ENCODE measurements at places on chromosomes 16 and 17. TPM values are rescaled to one million over a fixed set of nuclear protein-coding genes. Genes with fewer than 3 reads are reported as not detected.
A peak's percentile ranks its signal among the peaks of the same experiment; 100 is the strongest.

GRCh38 chr17:62807812-62808575 lies at the start of gene MARCHF10:
Gene MARCHF10 (minus strand): TSS chr17:62808314. CDS start chr17:62801735, 6,579 bp downstream.
- DNase-seq, result peak; percentile 64

DNA sequence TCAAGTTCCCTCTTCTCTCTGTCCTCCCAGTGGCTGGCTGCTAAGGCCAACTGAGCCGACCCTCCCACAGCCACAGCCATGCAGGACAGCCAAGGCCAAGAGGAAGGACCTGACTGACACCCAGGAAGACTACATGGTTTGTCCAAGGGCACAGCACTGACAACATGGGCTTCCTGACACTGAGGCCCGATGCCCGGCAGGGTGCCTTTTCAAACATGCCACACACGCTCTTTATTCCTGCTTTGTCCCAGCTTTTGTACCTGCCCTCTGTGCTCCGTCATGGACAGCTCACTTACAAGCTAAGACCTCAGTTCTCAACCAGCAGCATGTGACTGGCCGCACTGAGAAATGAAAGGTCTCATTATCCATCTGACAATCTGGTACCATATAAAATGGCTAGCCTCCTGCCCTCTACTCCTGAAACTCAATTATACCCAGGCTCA lies 45.8 kb downstream of the TEX2 start:
- DNase-seq, result no peak

Gene PIPOX
- total RNA-seq, result 3.0 TPM

Gene GALR2
- total RNA-seq, result 2.1 TPM

Gene SMTNL2
- not detected for total RNA-seq

Gene TSPOAP1
- 21.1 TPM for total RNA-seq

Gene PPY
- not detected for total RNA-seq

Measured in activated CD8-positive, alpha-beta T cell treated with anti-CD3 and anti-CD28 coated beads for 36 hours (primary cell).